Activated CD4-positive, alpha-beta T cell treated with anti-CD3 and anti-CD28 coated beads, Interleukin-2, amount 10 ng/mL, durations not matched to agents 24 days and 14 days (primary cell): ENCODE measurements at places on chromosomes 16 and 17. TPM values are rescaled to one million over a fixed set of nuclear protein-coding genes. Genes with fewer than 3 reads are reported as not detected.

Gene PRAC2
- total RNA-seq, result not detected in 2 replicates

Gene GAA
- total RNA-seq, result 17.9 and 20.7 TPM in 2 replicates

Gene CDC42EP4
- total RNA-seq, result 0.86 and 0.95 TPM in 2 replicates

DNA sequence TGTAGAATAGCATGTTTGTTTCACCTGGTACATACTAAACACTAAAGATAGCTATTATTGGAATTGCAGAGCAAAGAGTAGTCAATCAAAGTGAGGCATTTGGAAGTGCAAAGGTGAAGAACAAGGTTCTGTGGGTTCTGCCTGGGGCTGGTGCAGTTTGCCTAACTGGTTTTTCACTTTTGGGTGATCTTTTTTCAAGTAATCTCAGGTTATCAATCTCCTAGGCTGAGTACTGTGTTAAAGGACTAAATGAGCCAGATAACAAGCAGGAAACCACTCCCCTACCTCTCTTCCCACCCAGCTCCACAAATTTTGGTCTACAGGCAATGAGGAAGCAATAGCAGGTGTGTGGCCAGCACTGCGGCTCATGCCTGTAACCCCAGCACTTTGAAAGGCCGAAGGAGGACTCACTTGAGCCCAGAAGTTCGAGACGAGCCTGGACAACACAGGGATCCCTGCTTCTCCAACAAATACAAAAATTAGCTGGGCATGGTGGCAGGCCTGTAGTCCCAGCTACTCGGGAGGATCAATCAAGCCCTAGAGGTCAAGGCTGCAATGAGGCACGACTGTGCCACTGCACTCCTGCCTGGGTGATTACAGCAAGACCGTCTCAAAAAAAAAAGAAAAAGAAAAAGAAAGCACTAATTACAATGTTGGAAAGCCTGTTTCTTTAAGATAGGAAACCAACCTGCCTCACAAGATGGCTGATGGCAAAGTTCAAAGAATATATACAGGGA lies 2.0 kb upstream of the NTAN1 start:
- H3K36me3 ChIP-seq, result peaks cover 38% of the 10 kb centered on the region
- H3K4me3 ChIP-seq, result no peak overlapping the region
- H3K27ac ChIP-seq, result no peak overlapping the region
- no peak for DNase-seq
- peaks cover 19% of the 10 kb centered on the region for H3K4me1 ChIP-seq

GRCh38 chr16:87723226-87723623 lies 42.6 kb downstream of the KLHDC4 start:
- H3K4me1 ChIP-seq, result peaks cover 9% of the 10 kb centered on the region
- no peaks in the 10 kb centered on the region for H3K27me3 ChIP-seq
- no peak for DNase-seq
- no peak overlapping the region for H3K27ac ChIP-seq
- H3K4me3 ChIP-seq, result no peak overlapping the region

DNA sequence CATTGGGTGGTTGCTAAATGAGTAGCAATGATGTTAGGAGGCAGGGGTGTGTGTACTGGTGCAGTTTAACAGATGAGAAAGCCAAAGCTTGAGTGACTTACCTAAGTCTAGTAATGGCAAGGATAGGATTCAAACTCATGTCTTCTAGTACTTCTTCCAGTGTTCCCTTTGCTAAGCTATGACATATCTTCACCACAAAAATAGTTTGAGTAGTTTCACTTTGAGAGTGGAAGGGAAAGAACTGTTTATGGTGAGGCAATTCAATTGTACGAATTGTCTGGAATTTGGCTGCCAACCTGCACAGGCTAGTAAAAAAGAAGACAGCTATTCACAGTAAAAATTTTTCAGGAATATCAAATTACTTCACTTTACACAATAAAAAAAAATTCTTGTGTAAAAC lies 138.0 kb downstream of the NLK start:
- H3K4me3 ChIP-seq, result no peak overlapping the region
- peaks cover 12% of the 10 kb centered on the region for H3K4me1 ChIP-seq
- H3K36me3 ChIP-seq, result peaks cover 5% of the 10 kb centered on the region
- no peaks in the 10 kb centered on the region for H3K27me3 ChIP-seq

DNA sequence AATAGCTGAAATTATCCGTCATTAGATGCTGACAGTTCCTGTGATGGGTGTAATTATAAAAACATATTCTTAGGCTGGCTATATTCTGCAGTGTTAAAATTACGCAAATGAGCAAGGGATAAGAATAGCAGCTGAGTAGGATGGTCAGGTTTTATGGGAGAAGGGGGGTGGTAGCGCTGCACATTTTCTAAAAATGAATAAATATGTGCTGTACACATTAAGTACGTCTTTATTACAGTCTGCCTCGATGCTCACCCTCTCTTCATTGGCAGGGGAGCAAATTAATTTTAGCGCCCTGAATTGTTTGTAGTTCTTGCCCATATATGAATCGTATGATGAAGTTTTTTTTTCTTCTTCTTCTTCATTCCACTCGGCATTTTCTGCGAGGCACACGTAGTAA lies 244.2 kb downstream of the SNX29 start:
- no peaks in the 10 kb centered on the region for H3K4me1 ChIP-seq
- no peak overlapping the region for H3K4me3 ChIP-seq
- no peak for DNase-seq
- H3K27me3 ChIP-seq, result no peaks in the 10 kb centered on the region
- no peaks in the 10 kb centered on the region for H3K36me3 ChIP-seq
- H3K27ac ChIP-seq, result no peak overlapping the region

GRCh38 chr17:4598776-4599504 lies 14.6 kb downstream of the SMTNL2 start:
- no peaks in the 10 kb centered on the region for H3K36me3 ChIP-seq
- peaks cover 3% of the 10 kb centered on the region for H3K4me1 ChIP-seq
- DNase-seq, result no peak
- H3K27ac ChIP-seq, result no peak overlapping the region

DNA sequence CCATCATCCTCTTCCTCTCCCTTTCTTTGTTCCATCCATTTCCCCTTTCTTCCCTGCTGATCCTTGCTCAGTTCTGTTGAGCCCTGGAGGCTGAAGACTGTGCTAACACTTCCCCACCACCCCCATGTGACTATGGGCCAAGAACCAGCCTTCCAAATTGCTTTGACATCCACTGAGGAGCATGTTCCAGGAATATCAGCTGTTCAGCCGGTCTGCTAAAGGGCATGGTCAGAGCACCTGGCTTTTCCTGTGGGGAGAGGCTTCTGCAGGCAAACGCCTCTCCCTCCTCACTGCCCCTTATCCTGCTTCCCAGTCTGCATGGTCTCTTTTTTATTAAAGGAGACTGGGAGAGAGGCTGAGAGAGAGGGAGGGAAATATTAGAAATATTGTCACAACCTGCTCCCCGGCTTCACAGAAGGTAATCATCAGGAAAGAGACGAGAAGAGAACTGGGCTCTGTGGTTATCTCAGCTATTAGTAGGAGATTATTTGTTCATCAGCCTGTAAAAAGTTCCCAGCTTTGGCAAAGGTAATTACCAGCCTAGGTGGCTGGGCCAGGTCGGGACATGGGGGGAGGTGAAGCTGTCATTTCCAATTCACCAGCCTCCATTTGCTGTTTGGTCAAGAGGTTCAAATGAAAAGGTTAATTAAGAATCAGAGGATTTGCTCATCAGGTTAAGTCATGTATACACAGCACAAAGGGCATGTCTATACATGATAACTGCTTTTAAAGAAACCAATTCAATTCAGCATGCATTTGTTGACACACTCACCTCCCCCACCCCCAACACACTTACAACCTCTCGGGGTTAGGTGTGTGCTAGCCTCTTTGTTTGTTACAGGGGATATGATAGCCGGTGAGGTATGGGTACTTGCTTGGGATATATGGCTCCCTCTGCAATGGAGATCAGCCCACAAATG lies 83.7 kb upstream of the CRHR1 start:
- peaks cover 29% of the 10 kb centered on the region for H3K27me3 ChIP-seq
- H3K4me1 ChIP-seq, result peaks cover 4% of the 10 kb centered on the region
- no peak for DNase-seq
- no peak overlapping the region for H3K4me3 ChIP-seq

GRCh38 chr17:39115135-39115534 lies 36.3 kb downstream of the PLXDC1 start:
- peaks cover 2% of the 10 kb centered on the region for H3K4me1 ChIP-seq
- DNase-seq, result no peak
- peaks cover 4% of the 10 kb centered on the region for H3K27me3 ChIP-seq
- peak overlapping the region; percentile 45 for H3K27ac ChIP-seq
- no peaks in the 10 kb centered on the region for H3K36me3 ChIP-seq

DNA sequence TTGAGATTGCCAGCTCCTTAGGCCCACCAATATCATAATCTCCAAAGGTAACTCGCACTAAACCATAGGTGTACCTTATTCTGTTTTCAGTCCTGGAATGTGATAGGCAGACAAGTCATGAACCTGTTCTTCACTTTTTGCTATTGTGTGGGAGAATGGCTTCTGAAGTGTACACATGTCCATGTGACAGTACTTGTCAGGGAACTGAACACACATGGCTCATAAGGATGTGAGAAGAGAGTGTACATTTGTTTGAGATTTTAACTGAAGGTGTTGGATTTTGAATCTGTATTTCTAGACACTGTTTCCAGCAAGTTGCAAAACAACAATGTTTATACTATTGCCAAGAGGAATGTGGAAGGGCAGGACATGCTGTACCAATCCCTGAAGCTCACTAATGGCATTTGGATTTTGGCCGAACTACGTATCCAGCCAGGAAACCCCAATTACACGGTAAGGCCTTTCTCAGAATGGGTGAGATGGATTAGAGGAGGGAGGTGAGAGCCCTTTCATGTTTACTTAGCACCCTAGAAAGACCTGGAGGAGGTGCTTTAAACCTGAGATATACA lies 14.5 kb upstream of the RASL10B start:
- H3K27me3 ChIP-seq, result no peaks in the 10 kb centered on the region
- no peak overlapping the region for H3K27ac ChIP-seq
- peaks cover 38% of the 10 kb centered on the region for H3K36me3 ChIP-seq
- no peak for DNase-seq
- H3K4me1 ChIP-seq, result no peaks in the 10 kb centered on the region
- H3K4me3 ChIP-seq, result no peak overlapping the region

DNA sequence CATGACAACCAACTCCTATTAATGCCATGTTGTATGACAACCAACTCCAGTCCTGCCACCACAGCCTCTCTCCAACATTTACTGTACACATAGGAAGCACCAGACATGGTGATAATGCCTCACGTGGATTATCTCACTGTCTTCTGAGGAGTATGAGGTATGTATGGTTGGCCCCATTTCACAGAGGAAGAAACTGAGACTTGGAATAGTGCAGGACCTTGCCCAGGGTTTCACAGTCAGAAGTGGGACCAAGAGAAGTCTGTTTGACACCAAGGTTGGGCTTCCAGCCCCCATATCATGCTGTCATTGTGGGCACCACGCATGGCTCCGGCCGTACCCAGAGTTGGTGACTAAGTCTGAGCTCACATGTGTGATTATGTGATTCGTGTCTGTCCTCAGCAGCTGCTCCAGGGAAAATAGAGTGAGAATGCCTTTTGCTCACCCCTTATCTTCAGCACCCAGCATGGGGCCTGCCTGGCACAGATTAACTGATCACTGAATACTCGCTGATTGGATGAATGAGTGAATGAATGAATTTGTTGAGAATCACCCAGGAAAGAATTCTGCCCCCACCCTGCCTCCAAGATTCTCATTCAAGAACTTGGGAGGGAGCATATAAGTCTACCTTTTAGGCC lies 204.1 kb upstream of the NLRP1 start:
- no peaks in the 10 kb centered on the region for H3K36me3 ChIP-seq
- no peaks in the 10 kb centered on the region for H3K4me1 ChIP-seq
- H3K27me3 ChIP-seq, result peaks cover 13% of the 10 kb centered on the region

DNA sequence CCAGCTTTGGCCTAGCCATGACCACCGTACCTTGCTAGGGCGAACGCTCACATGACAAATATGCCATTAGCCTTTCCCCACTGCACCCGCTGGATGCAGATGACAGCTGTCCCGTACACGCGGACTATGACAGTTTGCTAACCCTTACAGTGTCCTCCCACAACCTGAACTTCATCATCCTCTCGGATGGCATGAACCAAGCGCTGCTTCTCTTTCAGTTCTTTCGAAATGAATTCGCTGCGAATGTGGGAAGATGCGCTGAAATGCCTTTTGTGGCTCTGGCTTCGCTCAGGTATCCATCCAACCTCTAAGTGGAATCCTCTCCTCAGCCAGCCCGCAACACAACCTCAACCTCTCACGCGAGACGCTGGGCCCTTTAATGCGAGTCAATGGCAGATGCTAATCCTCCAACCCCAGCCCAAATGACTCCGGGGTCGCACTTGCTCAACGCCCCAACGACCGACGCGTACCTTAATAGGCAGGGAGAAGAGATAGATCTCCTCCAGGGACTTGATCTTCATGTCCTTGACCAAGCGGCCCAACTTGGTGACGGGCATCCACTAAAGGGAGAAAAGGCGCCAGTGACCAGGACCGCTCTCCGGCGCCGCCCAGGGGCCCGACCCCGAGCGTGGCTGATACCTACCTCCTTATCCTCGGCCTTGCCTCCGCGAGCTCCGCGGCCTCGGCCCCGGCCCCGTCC lies 670 bp downstream of the RPS2 start:
- H3K27ac ChIP-seq, result peak overlapping the region; percentile 97
- H3K36me3 ChIP-seq, result peaks cover 55% of the 10 kb centered on the region
- H3K27me3 ChIP-seq, result no peaks in the 10 kb centered on the region
- H3K4me3 ChIP-seq, result peak overlapping the region; percentile 99
- DNase-seq, result peak; percentile 83

- peaks cover 75% of the 10 kb centered on the region for H3K4me1 ChIP-seq
- H3K27ac ChIP-seq, result peak overlapping the region; percentile 74
- H3K4me3 ChIP-seq, result peak overlapping the region; percentile 13
- no peaks in the 10 kb centered on the region for H3K27me3 ChIP-seq
- peak; percentile 88 for DNase-seq
These were observed 18.0 kb downstream of the CCR7 start for GRCh38 chr17:40547079-40547784.

DNA sequence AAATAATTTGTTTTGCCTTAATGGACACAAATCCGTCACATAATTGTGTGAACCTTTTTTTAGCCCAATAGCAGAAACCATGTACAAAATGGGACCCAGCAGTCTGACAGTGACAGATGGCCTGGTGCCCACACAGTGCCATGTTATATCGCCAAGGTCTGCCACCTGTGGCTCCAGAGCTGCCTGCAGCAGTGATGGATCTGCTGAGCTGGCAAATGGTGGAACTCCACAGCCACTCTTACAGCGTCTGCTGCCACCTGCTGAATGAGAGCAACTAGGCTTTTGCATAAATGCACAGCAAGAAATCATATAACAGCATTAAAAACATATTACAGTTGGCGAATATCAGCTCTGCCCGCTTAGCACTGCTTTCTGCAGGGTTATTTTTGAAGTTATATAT lies 59.4 kb downstream of the NUP93 start:
- H3K4me1 ChIP-seq, result peaks cover 3% of the 10 kb centered on the region
- peak; percentile 83 for DNase-seq
- no peaks in the 10 kb centered on the region for H3K27me3 ChIP-seq

- no peak for DNase-seq
- H3K4me3 ChIP-seq, result no peak overlapping the region
These were observed 69.7 kb downstream of the TANC2 start for GRCh38 chr17:63035695-63036094.

DNA sequence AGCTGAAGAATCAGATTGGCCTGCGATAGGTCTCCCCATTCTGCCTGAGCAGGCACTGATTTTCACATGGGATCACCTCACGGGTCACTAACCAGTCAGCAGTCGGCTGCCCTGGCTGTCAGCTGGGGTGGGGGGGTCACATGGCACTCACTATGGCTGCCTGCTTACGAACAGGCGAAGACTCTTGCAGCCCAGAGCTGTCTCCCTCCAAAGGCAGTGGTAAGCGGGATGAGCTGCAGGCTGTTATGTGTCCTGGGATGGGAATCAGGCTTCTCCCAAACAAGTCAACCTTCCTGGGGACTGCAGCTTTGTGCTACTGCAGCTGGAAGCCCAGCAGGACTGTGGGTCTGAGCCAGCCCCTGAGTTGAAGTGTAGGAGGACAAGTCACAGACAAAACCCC lies 29.0 kb upstream of the ADORA2B start:
- no peak for DNase-seq
- H3K27me3 ChIP-seq, result peaks cover 23% of the 10 kb centered on the region
- no peak overlapping the region for H3K4me3 ChIP-seq
- H3K36me3 ChIP-seq, result no peaks in the 10 kb centered on the region
